ENCODE measurements at places on chromosomes 5 and 9.

- DNase-seq: no peak
Observed at GRCh38 chr9:72871685-72872084, 81.2 kb downstream of the ALDH1A1 start.

DNA sequence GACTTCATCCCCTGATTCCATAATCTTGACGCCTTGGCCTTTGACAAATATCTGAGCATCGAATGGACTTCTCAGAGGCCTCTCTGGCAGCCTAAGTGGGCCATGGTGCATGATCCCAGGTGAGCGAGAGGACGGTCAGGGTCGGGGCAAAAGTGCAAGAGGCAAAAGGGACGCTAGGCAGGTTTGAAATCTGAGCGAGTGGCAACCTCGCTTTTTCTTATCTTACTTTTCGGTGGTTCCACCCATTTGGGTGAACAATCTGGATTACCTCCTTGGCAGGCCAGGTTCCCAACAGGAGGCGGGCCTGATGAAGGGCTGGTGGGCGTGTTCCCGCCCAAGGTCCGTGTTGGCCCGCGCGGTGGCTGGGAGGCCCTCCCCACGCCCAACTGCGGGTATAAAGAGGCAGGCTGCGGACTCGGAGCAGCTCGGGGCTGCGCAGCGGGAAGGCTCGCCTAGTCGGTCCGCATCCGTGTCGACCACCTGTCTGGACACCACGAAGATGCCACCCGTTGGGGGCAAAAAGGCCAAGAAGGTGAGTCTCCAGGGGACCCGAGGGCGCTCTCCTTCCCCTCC lies at the start of gene BHMT:
BHMT (plus strand) TSS at position 423 of the 573 bp plus-strand sequence; CDS start at position 500, 77 bp downstream.
- DNase-seq: no peak

GRCh38 chr9:136228107-136228875 lies 17.3 kb downstream of the QSOX2 start:
- DNase-seq: no peak

GRCh38 chr5:98065261-98065909 lies 708.1 kb upstream of the RGMB start:
- no peak for DNase-seq

- no peak for DNase-seq
Observed at GRCh38 chr5:118247458-118247857, 740.9 kb downstream of the DTWD2 start.

- no peak for DNase-seq
Observed at GRCh38 chr5:163566678-163567077, 61.3 kb downstream of the MAT2B start.

DNA sequence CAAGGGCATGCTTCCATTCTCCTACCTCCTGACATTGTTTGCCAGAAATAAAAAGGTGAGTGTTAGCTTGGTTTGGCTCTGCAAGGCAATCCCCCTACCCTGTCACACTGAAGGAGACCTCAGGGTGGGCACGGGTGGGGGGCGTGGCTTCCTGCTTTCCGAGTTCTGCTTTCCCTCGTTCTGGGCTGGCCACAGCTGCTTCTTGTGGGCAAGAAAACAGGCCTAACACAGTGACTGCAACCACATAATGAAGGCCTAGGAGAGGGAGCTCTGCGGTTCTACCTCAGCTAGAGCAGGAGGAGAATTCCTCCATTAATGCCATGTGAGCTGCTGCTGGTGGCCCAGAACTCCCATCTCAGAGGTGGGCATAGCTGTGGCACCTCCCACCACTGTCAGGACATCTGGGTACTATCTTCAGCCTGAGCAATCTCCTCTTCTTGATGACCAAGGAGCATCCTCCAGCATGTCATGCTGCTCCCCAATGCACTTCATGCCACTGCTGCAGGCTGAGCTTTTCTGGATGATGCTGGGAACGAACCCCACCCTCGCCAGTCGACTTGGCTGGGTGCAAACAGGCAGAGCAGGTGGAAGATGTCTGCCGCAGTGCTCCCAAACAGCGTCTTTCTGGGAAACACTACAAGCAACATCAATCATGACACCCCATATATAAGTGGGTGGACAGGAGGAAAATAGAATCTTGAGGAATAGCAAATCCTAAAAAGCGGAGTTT lies 139.5 kb upstream of the RAPGEF1 start:
- DNase-seq: no peak

DNA sequence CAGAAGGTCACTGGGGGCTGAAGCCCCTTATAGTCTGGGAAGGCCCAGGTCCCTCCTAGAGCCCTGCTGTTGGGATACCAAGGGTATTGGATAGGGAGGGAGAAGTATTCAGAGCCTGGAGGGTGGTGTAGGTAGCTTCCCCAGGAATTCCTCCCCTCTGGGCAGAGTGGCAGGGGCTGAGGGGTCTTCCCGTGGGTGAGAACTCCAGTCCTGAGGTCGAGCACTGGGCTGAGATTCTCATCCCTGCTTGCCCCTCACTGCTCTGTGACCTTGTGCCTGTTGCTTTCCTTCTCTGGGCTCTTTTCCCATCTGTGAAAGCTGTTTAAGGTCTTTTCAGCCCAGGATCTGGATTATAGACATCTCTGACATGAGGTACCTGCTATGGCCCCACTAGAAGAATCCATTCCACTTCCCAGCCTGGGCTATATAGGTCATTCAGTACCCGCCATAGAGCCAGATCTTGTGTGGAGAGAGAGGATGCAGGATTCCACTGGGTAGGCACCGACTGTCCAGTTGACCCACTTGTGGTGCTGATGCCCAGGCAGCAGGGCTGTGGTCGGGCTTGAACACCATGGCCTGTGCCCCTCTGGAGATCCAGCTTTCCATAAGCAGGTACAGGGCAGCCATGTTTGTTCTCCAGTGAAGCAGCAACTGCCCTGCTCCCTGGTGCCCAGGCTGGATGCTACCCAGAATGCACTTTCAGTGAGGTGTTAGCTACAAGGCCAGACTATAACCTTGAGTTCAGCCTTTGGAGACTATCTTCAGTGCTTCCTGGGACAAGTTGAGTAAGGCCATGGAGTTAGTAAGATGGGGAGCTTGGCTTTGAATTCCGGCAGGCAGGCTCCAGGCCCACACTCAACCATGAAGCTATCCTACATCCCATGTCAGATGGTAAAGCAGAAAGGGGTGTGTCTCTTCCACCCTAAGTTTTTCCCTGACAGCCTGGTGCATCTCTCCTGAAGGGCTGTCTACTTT lies 60.1 kb downstream of the AMBP start:
- DNase-seq: no peak

DNA sequence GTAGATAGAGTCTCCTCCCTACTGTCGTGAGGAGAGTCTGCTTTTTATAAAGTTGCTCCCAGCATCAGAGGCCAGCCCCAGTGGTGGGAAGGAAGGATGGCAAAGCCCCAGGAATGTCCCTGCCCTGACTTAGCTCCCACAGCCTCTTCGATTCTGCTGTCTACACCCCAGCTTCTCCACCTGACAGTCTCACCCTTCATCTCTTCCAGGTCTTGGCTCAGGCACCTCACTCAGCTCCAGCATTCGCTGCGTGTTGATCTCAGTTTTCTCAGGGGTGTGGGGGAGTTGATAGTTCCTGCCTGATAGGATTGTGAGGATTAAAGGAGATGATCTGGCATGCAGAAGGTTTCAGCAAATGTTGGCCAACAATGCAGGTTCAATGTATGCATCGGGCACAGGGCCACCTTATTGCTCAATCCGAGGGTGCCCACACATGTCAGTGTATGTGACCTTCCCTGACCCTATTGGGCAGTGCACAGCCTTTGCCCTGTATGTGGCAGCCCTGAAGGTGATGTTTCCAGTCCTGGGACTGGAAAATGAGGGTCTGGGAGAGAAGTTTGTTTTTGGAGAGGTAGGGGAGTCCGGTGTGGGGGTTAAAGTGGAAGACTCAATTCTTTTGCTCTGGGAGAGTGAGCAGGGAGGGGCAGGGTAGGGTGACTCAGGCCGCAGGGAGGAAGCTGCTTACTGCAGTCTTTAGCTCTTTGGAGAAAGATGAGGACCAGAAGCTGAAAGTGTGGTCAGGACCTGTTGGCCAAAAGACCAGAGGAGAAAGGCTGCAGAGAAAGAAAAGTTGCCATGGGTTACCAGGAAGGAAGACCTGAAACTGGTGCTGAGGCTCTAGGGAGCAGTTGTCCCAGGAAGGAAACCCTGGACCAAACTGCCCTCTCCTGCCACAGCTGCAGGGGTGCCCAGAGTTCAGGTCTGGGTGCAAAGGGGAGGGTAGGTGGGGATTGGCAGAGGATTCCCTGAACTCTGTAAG lies 153.2 kb downstream of the MACROH2A1 start:
- DNase-seq: no peak

GRCh38 chr5:8924054-8924793 lies 621.7 kb downstream of the SEMA5A start:
- no peak for DNase-seq

GRCh38 chr5:21806271-21806670 lies 1046.9 kb downstream of the CDH12 start:
- no peak for DNase-seq

- DNase-seq: no peak
Observed at GRCh38 chr5:82808960-82809359, 268.2 kb downstream of the TMEM167A start.

GRCh38 chr5:138541511-138542179 lies 1.4 kb downstream of the ETF1 start:
- DNase-seq: no peak

GRCh38 chr9:137647096-137647714 lies 28.4 kb downstream of the EHMT1 start:
- no peak for DNase-seq

DNA sequence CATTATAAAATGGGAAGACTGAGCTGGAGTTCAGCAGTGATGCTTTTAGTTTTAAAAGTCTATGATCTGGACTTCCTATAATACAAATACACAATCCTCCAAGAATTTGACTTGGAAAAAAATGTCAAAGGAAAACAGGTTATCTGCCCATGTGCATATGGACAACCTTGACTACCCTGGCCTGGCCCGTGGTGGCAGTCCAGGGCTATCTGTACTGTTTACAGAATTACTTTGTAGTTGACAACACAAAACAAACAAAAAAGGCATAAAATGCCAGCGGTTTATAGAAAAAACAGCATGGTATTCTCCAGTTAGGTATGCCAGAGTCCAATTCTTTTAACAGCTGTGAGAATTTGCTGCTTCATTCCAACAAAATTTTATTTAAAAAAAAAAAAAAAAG lies 17.3 kb downstream of the MOCS2 start:
- no peak for DNase-seq

GRCh38 chr9:4489562-4489918 lies 728 bp upstream of the SLC1A1 start:
- DNase-seq: no peak

DNA sequence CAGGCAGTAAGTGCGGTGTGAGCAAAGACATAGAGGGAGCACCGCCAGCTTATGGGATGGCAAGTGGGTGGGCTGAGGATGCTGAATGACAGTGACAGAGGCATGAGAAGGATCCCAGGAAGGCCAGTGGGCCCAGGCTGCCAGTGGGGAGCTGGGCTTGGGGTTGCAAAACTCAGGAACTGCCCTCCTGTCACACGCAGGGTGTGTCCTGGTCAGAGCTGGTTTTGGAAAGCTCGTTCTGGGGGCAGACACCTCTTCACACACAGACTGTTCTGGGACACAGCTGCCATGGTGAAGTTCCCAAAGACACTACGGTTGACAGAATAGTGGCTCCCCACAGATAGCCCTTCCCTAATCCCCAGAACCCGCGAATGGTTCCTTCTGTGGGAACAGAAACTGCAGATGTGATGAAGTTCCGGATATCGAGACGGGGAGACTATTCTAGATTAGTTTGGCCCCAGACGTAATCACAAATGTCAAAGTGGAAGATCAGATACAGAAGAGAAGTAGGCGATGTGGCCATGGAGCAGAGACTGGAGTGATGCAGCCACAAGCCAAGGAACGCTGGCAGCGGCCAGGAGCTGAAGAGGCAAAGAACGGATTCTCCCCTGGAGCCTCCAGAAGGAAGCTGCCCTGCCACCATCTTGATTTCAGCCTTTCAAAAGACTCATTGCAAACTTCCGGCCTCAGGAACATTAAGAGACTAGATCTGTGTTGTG lies 159.0 kb downstream of the COL23A1 start:
- DNase-seq: no peak

DNA sequence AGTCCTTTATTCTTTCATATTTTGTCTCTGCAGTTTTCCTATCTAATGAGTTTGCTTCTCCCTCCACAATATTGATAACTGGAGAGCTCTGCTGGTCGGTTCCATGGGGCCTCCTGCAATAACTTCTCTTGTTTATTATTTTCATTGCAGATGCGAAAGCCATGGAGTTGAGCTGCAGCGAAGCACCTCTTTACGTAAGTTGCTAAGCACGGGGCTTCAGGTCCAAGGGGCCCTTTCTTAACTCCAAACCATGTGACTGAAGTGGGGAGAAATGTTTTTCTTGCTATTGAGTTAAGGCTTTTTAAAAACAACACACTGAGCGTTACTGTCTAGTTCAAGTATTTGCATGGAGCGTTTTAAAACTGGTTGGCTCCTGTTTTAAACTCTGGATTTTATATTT lies 58.7 kb downstream of the ARHGEF28 start:
- no peak for DNase-seq

DNA sequence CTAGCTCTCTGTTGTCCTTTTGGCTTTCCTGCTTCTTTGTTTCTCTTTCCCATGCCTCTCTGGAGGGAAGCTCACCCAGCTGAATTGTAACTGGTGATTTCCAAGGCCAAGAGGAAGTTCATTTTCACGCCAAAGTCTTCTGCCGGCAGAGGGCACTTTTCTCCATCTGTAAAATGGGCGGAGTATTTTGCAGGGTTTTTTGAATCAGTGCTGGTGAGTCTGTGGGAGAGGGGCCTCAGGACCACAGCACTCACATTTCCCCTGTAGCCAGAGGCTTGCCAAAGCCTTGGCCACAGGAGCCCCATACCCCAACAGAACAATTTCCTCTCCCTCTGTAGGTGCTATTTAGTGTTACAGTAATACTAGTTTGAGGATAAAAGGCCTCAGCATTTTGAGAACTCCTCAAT lies 42.3 kb upstream of the MATR3 start:
- no peak for DNase-seq

GRCh38 chr5:179051784-179052183 lies 8.4 kb upstream of the ZNF354C start:
- DNase-seq: no peak

GRCh38 chr5:179819296-179820126 lies 1.2 kb upstream of the SQSTM1 start:
- DNase-seq: no peak

GRCh38 chr5:105789246-105789645 lies 1881.5 kb downstream of the EFNA5 start:
- DNase-seq: no peak

DNA sequence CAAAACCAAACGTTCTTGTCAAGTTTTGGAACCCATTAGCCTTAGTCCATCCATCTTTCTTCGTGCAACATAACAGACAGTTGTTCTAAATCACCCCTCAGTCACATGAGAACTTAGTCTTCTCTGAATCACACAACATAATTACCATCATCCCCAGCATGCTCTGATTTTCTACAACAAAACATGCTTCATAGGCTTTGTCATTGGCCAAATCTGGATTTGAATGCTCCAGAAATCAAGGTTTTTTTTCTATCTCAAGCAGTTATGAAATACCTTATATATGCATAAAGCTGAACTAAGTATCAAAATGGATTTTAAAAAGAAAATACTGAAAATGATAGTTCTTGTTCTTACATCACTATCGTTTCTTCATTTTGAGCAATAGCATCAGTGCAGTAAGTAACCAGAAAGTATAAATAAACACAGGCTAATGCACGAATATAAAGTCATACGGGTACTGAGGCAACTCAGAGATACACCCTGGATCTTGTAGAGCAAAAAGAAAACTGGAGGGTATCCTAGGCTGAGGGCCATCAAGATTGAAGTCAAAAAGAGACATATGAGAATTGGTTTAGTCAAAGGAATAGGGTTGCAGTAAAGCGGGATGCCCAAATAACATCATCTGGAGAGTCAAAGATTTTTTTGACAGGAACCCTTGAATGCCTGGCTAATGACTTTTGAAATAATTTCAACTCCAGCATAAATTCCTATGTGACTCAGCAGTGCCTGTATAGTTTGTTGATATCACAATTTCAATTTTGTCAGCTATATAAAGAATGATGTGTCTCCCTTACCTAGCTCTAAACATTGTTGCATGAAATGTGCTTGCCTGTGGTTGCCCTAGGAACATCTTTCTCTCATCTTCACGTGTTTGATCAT lies 164.7 kb downstream of the ADAMTSL1 start:
- no peak for DNase-seq
